ENCODE measurements at places on chromosomes 12 and 14. TPM values are rescaled to one million over a fixed set of nuclear protein-coding genes. Genes with fewer than 3 reads are reported as not detected.

DNA sequence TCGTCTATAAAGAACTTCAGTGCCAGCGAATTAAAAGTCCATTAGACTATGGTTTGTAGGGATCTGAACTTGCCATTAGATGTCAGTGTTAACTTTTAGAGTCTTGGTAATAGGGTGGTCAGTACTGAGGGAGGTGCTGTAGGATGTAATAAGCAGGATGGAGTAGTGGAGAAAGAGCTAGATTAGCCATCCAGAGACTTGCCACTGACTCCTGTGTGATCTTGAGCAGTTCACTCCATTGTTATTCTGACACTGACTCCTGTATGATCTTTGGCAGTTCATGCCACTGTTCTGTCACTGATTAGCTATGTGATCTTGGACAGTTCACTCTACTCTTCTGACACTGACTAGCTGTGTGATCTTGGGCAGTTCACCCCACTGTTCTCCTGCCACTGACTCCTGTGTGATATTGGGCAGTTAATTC, 133.6 kb downstream of the TTLL5 start:
- H3K4me3 ChIP-seq = no peak overlapping the region
- DNase-seq = peak; percentile 90
- H3K4me1 ChIP-seq = no peaks in the 10 kb centered on the region
- H3K36me3 ChIP-seq = peaks cover 2% of the 10 kb centered on the region
- H3K27ac ChIP-seq = no peak overlapping the region
- H3K27me3 ChIP-seq = no peaks in the 10 kb centered on the region

- peak; percentile 73 for DNase-seq
- no peaks in the 10 kb centered on the region for H3K27me3 ChIP-seq
- H3K27ac ChIP-seq = no peak overlapping the region
- no peaks in the 10 kb centered on the region for H3K36me3 ChIP-seq
- H3K4me1 ChIP-seq = peaks cover 3% of the 10 kb centered on the region
These were observed 14.8 kb upstream of the DYRK2 start for GRCh38 chr12:67633708-67634107.

GRCh38 chr12:29792853-29793252, 9.1 kb upstream of the TMTC1 start:
- no peak overlapping the region for H3K27ac ChIP-seq
- no peaks in the 10 kb centered on the region for H3K36me3 ChIP-seq
- no peaks in the 10 kb centered on the region for H3K27me3 ChIP-seq
- H3K4me3 ChIP-seq = no peak overlapping the region

- H3K4me1 ChIP-seq = peaks cover 7% of the 10 kb centered on the region
- peak; percentile 92 for DNase-seq
- H3K4me3 ChIP-seq = no peak overlapping the region
- H3K27me3 ChIP-seq = no peaks in the 10 kb centered on the region
- H3K36me3 ChIP-seq = no peaks in the 10 kb centered on the region
These were observed 161.7 kb downstream of the CAND1 start for GRCh38 chr12:67430708-67431335.

- H3K27ac ChIP-seq = peak overlapping the region; percentile 87
- no peak overlapping the region for H3K4me3 ChIP-seq
- no peaks in the 10 kb centered on the region for H3K36me3 ChIP-seq
- H3K27me3 ChIP-seq = no peaks in the 10 kb centered on the region
- no peak for DNase-seq
These were observed 413.7 kb downstream of the RAD51B start for GRCh38 chr14:68233101-68233784.

Gene TMPRSS12
- not detected for total RNA-seq

DNA sequence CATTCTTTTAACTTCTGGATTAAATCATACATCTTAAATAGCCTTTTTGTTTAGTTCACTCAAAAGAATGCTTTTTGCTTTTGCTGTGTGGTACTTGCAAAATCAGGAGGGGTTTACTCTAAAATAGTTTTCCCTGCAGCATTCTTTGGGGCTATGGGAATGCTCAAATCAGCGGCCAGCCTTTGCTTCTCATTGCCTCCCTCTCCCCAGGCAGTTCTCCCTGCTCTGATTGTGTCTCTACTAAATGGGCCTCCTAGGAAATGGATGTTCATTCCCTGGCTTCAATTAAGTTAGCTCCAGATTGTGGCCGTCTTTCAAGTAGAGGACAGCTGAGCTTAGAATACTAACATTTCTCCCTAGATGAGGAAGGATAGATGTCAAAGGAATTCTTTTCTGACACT, 4.4 kb downstream of the TULP3 start:
- DNase-seq = peak; percentile 11
- H3K36me3 ChIP-seq = peaks cover 11% of the 10 kb centered on the region
- no peaks in the 10 kb centered on the region for H3K27me3 ChIP-seq

GRCh38 chr12:46207644-46208043, 61.2 kb downstream of the SLC38A1 start:
- peaks cover 20% of the 10 kb centered on the region for H3K4me1 ChIP-seq
- H3K4me3 ChIP-seq = no peak overlapping the region
- H3K27ac ChIP-seq = no peak overlapping the region
- no peaks in the 10 kb centered on the region for H3K27me3 ChIP-seq

DNA sequence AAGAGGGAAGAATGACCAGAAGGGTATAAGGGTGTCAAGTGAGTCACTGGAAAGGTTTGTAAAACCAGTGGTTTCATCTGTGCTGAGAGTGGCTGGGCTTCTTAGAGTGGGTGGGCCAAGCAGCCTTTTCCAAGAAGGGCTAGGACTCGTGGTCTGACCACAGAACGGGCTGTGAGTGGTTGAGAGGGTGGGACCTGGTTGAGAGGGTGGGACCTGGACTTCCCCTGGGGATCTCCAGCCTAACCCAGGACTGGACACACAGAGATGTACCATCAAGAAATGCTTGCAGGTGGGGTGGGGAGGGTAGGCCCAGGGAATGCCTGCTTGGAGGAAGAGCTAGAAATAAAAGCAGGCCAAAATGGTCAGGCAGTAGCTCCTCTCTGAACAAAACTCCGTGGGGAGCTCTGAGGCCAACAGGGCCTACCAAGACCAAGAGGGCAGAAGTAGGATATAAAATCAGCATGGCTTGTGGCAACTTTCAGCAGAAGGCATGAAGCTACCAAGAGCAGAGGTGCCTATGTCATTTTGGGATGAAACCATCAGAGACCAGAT, 140.5 kb downstream of the FOXN3 start:
- peaks cover 2% of the 10 kb centered on the region for H3K4me1 ChIP-seq
- no peak for DNase-seq
- H3K36me3 ChIP-seq = peaks cover 17% of the 10 kb centered on the region

DNA sequence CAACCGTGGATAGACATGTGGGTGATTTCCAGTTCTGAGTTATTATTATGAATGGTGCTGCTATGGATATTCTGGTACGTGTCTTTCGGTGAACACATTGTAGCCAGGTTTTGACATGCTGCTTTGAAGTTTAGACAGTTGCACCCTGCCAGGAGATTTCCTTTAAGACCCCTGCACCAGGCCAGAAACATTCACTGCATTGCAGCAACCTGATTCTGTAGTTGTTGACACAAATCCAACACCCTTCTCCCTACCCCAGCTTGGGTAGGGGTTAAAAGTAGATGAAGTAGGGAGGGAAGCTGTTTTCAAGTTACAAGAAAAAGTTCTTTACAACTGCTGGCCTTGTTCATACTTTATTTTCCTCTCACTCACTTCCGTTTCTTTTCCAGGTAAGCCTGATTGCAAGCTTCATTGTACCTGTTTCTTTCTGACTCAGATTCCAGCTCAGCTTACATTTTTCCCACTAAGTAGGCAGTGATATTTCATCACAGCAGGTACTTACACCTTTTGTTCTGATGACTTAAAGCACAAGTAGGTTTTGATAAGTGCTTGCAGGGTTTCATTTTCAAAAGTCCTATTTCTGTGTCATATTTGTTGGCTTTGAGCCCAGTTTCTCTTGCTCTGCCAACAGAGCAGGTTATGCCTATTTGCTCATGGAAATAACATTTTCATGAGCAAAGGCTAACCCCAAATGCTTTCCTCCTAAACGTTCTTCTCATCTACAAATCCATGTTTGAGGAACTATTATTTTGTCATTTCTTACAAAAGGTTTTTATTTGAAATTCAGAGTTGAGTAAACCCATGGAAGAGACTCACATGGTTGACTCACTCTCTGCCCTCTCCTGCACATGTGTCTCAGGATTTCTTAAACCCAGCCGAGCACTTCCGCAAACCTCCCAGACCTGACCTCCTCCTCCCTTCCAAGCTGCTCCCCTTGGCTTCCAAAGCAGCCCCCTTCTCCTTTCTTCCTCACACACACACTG, 12.1 kb upstream of the LTA4H start:
- no peaks in the 10 kb centered on the region for H3K27me3 ChIP-seq
- H3K4me3 ChIP-seq = no peak overlapping the region
- no peak overlapping the region for H3K27ac ChIP-seq
- DNase-seq = peak; percentile 41
- peaks cover 3% of the 10 kb centered on the region for H3K4me1 ChIP-seq

- DNase-seq = peak; percentile 27
- peak overlapping the region; percentile 42 for H3K27ac ChIP-seq
- H3K4me3 ChIP-seq = no peak overlapping the region
- H3K4me1 ChIP-seq = peaks cover 3% of the 10 kb centered on the region
These were observed 9.4 kb downstream of the PPP1R12A start for GRCh38 chr12:79925492-79925891.

Gene CMA1
- 0.13 TPM for total RNA-seq

DNA sequence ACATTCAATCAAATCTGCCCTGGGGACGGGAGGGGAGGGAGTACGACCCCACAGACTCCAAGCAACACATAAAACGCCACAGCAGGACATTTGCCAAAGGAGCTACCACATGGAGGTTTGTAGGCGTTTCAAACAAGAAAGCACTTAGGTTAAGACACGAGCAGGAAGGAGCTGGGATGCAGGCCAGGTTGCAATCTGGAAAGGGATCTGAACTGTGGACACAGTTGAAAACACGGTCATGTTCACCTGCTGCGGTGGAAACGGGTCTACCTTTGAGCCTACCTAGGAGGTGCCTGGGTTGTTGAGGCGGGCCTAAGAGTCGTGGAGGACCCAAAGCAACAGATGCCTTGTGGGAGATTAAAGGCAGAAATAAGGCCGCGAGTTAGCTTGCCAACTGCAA, 18.4 kb downstream of the PRKAB1 start:
- H3K4me1 ChIP-seq = peaks cover 40% of the 10 kb centered on the region
- DNase-seq = no peak
- no peak overlapping the region for H3K4me3 ChIP-seq
- H3K27me3 ChIP-seq = no peaks in the 10 kb centered on the region
- peak overlapping the region; percentile 43 for H3K27ac ChIP-seq

GRCh38 chr12:43493261-43493797, 58.7 kb downstream of the ADAMTS20 start:
- H3K4me1 ChIP-seq = no peaks in the 10 kb centered on the region
- no peak for DNase-seq
- no peaks in the 10 kb centered on the region for H3K27me3 ChIP-seq
- no peaks in the 10 kb centered on the region for H3K36me3 ChIP-seq
- H3K4me3 ChIP-seq = no peak overlapping the region

Gene SRRM4
- total RNA-seq = 0.13 TPM

- peaks cover 2% of the 10 kb centered on the region for H3K27me3 ChIP-seq
- H3K27ac ChIP-seq = no peak overlapping the region
- no peak for DNase-seq
- no peaks in the 10 kb centered on the region for H3K36me3 ChIP-seq
These were observed 8.3 kb downstream of the OR10AD1 start for GRCh38 chr12:48194799-48195201.

GRCh38 chr12:81088221-81088620, 10.3 kb downstream of the ACSS3 start:
- no peaks in the 10 kb centered on the region for H3K4me1 ChIP-seq
- no peak for DNase-seq
- H3K27ac ChIP-seq = no peak overlapping the region
- H3K4me3 ChIP-seq = no peak overlapping the region

DNA sequence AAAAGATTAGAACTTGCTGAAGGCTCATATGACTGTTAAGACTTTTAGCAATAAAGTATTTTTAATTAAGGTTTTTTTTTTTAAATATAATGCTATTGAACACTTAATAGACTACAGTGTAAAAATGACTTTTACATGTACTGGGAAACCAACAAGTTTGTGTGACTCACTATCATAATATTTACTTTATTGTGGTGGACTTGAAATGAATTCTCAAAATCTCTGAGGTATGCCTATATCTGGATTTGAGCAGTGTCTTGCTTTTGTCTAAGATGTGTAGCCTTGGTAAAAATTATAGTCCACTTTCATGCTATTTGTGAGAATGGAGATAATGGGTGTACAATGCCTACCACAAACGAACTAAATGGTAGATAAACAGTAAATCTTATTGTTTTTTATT, 33.9 kb upstream of the NAV3 start:
- H3K36me3 ChIP-seq = no peaks in the 10 kb centered on the region
- no peak for DNase-seq
- no peak overlapping the region for H3K27ac ChIP-seq
- no peaks in the 10 kb centered on the region for H3K27me3 ChIP-seq
- no peak overlapping the region for H3K4me3 ChIP-seq

Gene PPP4R4
- total RNA-seq = 0.09 TPM

GRCh38 chr14:55350461-55350860, 61.2 kb downstream of the ATG14 start:
- no peak overlapping the region for H3K27ac ChIP-seq
- H3K4me3 ChIP-seq = no peak overlapping the region
- H3K36me3 ChIP-seq = peaks cover 29% of the 10 kb centered on the region
- H3K4me1 ChIP-seq = no peaks in the 10 kb centered on the region

GRCh38 chr12:119964929-119965328, 24.1 kb upstream of the BICDL1 start:
- no peak overlapping the region for H3K27ac ChIP-seq
- H3K36me3 ChIP-seq = no peaks in the 10 kb centered on the region
- peaks cover 2% of the 10 kb centered on the region for H3K27me3 ChIP-seq
- DNase-seq = no peak

- H3K4me1 ChIP-seq = no peaks in the 10 kb centered on the region
- DNase-seq = peak; percentile 77
These were observed 8.7 kb upstream of the SPATS2 start for GRCh38 chr12:49358483-49359141.

Gene NDUFA12
- total RNA-seq = 124 TPM

Gene RPL10L
- not detected for total RNA-seq

GRCh38 chr12:89414322-89414721, 62.0 kb upstream of the DUSP6 start:
- no peak overlapping the region for H3K4me3 ChIP-seq
- no peaks in the 10 kb centered on the region for H3K4me1 ChIP-seq
- no peak overlapping the region for H3K27ac ChIP-seq
- no peak for DNase-seq

DNA sequence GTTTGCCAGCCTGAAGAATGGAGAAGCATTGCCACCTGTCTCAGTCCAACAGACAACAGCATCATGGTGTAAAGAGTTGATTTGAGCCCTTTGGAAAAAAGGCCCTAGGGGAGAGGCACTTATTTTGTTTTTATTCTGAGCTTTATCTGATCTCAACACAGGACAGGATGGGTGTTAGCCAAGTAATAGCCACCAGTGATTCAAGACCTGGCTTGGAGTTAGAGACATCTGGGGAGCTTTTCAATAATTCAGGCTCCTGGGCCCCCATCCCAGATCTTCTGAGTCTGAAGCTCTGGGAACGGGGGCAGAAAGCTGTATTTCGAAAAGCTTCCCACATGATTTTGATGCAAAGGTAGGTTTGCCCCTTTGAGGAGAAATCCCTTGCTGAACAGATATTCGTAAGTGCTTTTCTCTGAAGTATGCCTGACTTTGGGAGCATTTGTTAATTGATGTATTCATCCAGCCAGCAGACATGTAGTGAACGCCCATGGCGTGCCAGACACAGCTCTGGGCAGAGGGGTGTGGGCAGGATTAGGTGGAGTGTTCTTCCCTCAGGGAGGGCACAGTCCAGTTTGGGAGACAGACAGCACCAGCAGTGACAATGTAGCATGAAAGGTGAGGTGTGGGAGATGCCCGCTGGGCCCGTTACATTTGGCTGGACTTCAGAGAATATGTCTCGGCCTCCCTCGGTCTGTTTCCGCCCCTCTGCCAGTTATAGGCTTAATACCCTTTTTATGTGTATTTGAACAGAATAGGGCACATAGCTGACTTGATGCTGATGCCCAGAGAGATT, 72.5 kb downstream of the TSPAN9 start:
- peaks cover 88% of the 10 kb centered on the region for H3K4me1 ChIP-seq
- peak; percentile 82 for DNase-seq
- H3K27ac ChIP-seq = peak overlapping the region; percentile 83
- no peaks in the 10 kb centered on the region for H3K36me3 ChIP-seq
- no peak overlapping the region for H3K4me3 ChIP-seq
- H3K27me3 ChIP-seq = no peaks in the 10 kb centered on the region
